H9 (cell line): ENCODE measurements at places on chromosomes 5 and 9. TPM values are rescaled to one million over a fixed set of nuclear protein-coding genes. Genes with fewer than 3 reads are reported as not detected.
A peak's percentile ranks its signal among the peaks of the same experiment; 100 is the strongest.

DNA sequence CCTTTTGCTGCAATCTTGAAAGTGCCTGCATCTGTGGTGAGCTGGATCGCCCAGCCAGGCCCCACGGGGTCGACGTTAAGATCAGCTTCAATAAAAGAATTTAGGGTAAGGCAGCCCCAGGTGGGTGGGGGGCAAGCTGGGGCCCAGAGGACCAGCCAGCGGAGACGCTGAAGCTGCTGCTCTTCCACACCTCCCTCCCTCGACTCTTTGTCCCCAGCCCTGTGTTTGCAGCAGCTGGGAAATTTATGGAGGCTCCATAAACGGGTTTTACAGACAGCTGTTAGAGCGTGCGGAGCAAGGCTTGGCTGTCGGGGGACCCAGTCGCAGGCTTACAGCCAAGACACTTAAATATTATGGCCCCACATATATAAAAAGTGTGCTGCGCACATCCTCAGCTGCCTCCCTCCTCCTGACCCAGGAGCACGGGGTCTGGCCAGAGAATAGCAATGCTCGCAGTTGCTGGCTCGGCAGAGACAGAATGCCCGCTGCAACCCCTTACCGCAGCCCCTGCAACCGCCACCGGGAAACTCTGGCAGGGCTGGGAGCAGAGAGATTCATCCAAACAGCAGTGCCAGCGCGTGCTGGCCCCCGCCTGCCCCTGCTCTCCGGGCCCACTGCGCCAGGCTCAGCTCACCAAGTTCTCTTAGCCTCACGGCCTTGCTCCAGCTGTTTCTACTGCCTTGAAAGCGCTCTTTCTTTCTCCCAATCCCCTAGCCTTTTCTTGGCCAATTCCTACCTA, 28.4 kb upstream of the MVB12B start:
- no peaks in the 10 kb centered on the region for H3K4me1 ChIP-seq
- H3K27ac ChIP-seq, result no peak overlapping the region
- DNase-seq, result no peak
- H3K36me3 ChIP-seq, result no peaks in the 10 kb centered on the region
- H3K4me3 ChIP-seq, result no peak overlapping the region
- H3K27me3 ChIP-seq, result no peaks in the 10 kb centered on the region

DNA sequence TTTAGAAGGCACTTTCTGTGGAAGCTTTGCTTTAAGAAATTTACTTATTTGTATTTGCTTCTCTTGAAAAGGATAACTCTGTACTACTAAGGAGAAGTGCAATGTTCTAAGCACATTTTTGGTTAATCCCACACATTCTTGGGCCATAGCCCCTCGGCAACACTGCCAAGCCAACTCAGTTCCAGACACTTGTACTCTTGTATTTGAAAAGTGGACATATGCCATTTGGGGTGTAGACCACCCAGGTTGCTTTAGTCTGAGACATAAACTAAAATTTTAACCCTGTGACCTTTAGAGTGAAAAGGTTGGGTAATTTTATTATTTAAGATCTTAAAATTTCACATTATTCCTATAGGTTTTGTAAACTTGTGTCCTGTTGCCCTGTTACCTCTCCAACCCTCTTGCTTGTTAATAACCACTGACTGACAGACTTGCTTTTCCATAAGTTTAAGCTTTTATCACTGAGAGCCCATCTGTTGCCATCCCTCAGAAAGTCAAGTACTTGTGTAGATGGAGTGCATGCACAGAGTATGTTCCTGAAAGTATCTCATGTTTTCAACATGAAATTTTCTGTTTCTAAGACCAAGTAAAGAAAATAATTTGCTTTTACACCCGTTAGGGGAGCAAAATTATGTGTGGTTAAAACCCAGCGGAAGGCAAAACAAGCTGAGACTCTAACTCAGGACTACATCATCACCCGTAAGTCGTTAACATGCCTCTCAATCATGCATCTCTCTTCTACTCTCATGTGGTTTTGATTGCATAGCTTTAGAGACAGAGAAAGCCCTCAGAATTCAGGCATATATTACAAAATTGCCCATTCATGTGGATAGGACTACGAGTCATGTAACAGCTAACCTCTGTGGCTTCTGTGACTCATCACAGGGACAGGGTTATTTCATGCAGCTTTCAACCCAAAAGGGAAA, 117.3 kb downstream of the GDNF start:
- no peaks in the 10 kb centered on the region for H3K27me3 ChIP-seq
- no peak for DNase-seq
- no peaks in the 10 kb centered on the region for H3K36me3 ChIP-seq
- H3K4me3 ChIP-seq, result no peak overlapping the region
- H3K27ac ChIP-seq, result no peak overlapping the region

GRCh38 chr5:129135633-129136032, 41.1 kb downstream of the ISOC1 start:
- no peak overlapping the region for H3K27ac ChIP-seq
- H3K27me3 ChIP-seq, result no peaks in the 10 kb centered on the region
- H3K4me1 ChIP-seq, result no peaks in the 10 kb centered on the region

GRCh38 chr9:133788819-133789717, 50.9 kb upstream of the SARDH start:
- peaks cover 37% of the 10 kb centered on the region for H3K36me3 ChIP-seq
- H3K27ac ChIP-seq, result no peak overlapping the region
- no peak overlapping the region for H3K4me3 ChIP-seq
- H3K4me1 ChIP-seq, result no peaks in the 10 kb centered on the region
- no peaks in the 10 kb centered on the region for H3K27me3 ChIP-seq
- DNase-seq, result no peak

DNA sequence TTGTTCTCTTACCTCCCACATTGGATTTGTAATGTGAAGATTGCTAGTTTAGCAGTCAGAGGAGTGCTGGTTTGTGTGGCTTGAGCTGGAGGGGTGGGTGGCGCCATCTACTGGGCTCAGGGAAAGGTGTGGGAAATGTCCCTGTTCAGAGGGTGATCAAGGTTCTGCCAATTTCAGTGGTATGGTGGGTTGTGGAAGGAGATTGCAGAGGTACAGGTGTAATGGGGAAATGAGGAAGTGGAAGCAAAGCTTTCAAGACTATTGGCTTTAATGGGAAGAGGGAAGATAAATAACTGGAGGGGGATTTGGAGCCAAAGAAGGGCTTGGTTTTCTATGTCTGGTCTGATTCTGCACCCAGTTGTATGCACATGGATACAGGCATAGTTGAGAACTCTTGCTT, 76.4 kb downstream of the OSMR start:
- H3K4me1 ChIP-seq, result no peaks in the 10 kb centered on the region
- DNase-seq, result peak; percentile 53
- H3K27me3 ChIP-seq, result no peaks in the 10 kb centered on the region
- no peak overlapping the region for H3K27ac ChIP-seq

- no peaks in the 10 kb centered on the region for H3K27me3 ChIP-seq
- no peaks in the 10 kb centered on the region for H3K36me3 ChIP-seq
- no peak overlapping the region for H3K27ac ChIP-seq
- no peak for DNase-seq
- no peaks in the 10 kb centered on the region for H3K4me1 ChIP-seq
- no peak overlapping the region for H3K4me3 ChIP-seq
Measured at GRCh38 chr5:68114378-68115040, 101.0 kb upstream of the PIK3R1 start.

DNA sequence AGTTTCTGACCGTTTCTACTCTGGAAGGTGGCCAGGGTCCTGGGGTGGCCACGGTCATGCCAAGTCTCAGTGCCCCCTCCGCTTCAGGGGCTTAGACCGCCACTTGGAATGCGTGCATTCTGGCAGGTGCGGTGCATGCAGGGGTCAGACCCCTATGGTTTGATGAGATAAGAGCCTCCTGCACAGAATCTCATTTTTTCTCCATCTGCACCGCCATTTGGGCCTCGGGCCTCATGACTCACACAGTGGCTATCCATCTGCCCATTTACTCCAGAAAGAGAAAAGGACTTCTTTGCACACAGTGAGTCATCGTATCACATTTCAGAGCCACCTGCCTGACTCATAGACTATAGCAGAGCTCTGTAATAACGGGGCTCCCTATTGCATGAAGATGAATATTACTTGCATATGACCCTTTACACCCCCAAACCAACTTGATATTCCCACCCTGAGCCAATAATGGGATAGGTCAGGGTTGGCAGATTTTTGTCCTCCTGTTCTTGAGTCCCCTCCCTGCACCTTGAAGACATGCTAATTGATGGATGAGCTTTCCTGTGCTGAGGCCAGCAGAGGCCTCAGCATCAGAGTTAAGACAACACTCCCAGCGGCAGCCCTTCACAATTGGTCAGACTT, 157.4 kb downstream of the NR3C1 start:
- H3K27ac ChIP-seq, result no peak overlapping the region
- H3K36me3 ChIP-seq, result no peaks in the 10 kb centered on the region; the same call in 2 of the 3 replicates
- no peak overlapping the region for H3K4me3 ChIP-seq

- no peaks in the 10 kb centered on the region for H3K4me1 ChIP-seq
- H3K36me3 ChIP-seq, result no peaks in the 10 kb centered on the region
- no peak for DNase-seq
- no peaks in the 10 kb centered on the region for H3K27me3 ChIP-seq
Measured at GRCh38 chr5:150576449-150576949, 64.0 kb upstream of the SYNPO start.

The CA9 gene
- total RNA-seq, result 0.94 and 1.9 TPM in 2 replicates

The ZNF883 gene
- 10.7 and 13.2 TPM in 2 replicates for total RNA-seq

The SLCO4C1 gene
- total RNA-seq, result 4.8 and 5.6 TPM in 2 replicates

The INSL6 gene
- not detected in 2 replicates for total RNA-seq
